Stimulated activated CD8-positive, alpha-beta memory T cell treated with anti-CD3 and anti-CD28 coated beads, Interleukin-15, amount 100 ng/mL, for 24 hours (primary cell): ENCODE measurements at places on chromosomes 5 and 9.

DNA sequence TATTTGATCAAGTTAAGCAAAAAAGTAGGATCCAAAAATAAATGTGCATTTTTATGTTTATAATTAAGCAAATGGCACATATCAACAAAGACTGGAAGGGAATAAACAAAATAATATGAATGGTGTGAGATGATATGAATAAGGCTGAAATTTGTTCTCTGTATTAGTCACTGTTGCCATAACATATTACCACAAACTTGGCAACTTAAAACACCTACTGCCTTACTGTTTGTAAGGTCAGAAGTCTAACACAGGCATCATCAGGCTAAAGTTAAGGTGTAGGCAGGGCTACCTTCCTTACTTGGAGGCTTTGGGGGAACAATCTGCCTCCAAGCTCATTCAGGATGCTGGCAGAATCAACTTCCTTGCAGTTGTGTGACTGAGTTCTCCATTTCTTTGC is 19.3 kb downstream of the PGGT1B start:
- DNase-seq, result no peak

DNA sequence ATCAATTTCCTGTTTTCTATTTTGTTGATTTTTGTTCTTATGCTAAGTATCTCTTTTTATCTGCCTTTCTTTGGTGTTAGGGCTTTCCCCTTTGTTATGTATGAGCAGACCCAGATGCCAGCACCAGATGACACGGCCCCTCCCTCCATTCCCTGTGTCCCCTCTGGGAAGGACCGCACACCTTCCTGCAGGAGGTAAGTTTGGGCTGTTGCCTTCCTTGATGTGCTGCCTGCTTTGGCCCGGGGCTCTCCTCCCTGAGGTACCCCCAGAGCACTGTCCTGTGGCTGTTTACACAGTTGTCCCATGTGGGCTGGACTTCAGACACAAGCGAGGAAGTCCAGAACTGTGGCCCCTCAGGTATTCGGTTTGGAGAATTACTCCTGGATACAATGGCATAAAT is 343.8 kb upstream of the IRX1 start:
- DNase-seq, result no peak

GRCh38 chr5:124417196-124417595 is 329.2 kb downstream of the ZNF608 start:
- DNase-seq, result no peak

GRCh38 chr5:919356-920000 is 26.8 kb downstream of the TRIP13 start:
- no peak for DNase-seq
